Activated T-helper 2 cell treated with anti-CD3 and anti-CD28 coated beads, Interferon-gamma antibody, Interleukin-2, Interleukin-4, amounts not matched to agents 10 μg/mL and 5 μg/mL and 100 μg/mL, durations not matched to agents 14 hours and 24 hours and 36 hours (primary cell): ENCODE measurements at places on chromosomes 4 and X.

DNA sequence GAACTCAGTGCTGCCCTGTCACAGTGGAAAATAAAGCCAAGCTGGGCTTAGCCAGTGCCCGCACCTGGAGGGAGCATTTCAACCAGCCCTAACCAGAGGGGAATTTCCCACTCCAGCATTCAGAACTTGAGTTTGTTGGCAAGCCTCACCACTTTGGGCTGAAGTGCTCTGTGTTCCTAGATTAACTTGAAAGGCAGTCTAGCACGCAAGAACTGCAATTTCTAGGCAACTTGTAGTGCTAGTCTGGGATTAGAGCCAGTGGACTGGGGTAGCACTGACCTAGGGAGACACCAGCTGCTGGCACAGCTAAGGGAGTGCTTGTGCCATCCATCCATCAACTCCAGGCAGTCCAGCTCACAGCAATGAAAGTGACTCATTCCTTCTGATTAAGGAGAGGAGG lies 1060.6 kb upstream of the GRID2 start:
- DNase-seq = no peak

DNA sequence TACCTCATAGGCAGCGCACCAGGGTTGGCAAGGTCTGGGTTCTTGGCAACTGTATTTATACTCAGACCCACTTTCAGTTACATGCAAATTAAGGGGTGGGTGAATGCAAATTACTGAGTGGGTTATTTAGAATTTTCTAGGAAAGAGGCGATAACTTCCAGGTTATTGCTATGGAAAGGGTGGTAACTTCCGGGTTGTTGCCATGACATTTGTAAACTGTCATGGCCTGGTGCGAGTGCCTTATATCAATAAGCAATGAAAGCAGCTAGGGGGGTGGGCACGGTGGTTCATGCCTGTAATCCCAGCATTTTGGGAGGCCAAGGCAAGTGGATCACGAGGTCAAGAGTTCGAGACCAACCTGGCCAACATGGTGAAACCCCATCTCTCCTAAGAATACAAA lies 57.5 kb upstream of the SLC7A3 start:
- no peak for DNase-seq

DNA sequence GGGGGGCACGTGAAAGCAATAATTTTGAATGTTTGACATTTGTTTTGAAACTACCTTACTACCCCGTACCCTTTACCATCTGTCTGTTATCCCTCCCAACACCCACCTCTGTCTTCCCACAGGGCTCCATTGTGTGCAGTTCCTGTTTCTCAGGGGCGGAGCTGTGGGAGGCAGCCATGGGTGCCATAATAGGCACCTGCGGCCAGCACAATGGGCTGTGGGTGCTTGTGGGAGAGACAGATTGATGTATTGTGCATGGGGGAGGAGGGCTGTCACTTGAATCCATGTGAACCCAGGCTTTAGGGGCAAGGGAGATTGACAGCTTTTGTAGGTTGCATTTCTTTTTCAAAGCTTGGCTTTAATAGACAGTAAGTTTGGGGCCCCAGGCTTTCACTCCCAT lies 122.6 kb upstream of the CXorf66 start:
- DNase-seq = no peak

DNA sequence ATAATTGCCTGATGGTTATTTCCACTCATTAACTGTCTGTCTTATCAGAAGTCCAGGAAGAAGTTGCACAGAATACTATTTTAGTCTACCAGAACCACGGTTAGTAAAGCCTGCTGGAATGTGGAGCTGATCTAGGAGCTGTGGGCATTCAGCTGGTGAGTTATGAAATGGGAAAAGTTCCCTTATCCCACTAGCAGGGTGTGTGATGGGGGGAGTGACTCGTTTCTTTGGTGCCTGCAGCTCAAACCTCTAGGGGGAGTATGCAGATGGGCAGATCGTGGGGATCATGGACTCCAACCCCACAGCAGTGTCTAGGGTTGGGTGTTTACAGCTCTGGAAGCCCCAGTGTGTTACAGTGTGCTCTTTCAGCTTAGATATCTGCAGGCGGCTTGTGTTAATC lies 305.7 kb upstream of the BOD1L1 start:
- DNase-seq = no peak

DNA sequence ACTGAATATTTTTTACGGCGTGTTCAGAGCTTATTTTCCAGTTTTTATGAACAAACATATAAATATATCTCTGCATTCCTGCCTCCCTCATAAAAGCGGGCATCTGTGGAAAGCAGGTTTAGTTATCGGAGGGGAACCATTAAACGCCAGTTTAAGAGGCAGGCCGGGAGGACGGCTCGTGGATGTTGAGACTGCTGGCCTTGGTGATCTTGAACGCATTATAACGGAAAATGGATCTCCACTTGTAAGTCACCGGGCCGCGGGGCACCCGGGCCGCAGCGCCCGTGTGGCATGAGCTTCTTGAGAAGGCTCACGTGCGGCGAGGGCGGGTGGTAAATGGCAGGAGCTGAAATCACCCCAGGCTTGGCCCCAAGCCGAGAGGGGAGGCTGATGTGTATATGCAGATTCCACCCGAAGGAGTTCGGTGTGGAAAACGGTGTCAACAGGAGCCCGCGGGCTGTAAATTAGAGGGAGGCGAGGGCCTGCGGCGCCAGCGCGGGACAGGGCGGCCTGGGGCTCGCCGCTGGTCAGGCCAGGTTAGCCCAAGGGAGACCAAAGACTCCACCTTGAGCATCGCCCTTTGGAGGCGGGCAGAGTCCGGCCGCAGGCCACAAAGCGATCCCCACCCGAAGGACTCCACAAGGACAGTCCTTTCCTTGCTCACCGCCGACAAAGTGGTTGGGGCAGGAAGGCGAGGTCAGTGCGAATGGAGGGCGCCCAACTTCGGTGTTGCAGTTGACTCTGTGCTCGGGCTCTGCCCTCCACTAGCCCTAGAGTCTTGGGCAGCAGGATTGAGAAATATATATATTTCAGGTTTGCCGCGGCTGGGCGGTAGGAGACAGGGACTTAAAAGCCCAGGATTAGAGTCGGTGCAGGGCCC lies 1.3 kb upstream of the HAND2 start:
- DNase-seq = no peak
